ENCODE measurements at places on chromosomes 1 and 21.

DNA sequence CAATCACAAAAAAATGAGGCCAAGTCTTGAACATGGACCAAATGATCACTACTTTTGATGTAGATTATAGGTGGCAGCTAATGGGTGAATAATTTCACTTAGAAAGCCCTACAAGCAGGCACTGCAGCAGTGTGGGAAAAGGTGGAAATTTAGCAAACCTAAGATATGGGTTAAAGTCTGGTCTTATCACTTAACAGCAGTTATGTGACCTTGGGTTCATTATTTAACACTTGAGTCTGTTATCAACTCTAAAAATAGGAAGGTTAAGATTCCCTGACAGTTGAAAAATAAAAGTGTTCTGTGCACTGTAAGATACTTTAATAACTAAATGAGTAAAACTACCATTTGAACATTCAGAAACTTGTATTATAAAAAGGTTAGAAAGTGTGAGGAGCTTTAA lies 47.5 kb downstream of the SSX2IP start:
- no peak for DNase-seq

- no peak for DNase-seq
These were observed 4.3 kb upstream of the CCN1 start for GRCh38 chr1:85576266-85576641.

- no peak for DNase-seq
These were observed 39.0 kb downstream of the AHDC1 start for GRCh38 chr1:27564710-27565649.

- DNase-seq, result peak; percentile 37
These were observed 14.4 kb upstream of the CD101 start for GRCh38 chr1:116987256-116987555.

DNA sequence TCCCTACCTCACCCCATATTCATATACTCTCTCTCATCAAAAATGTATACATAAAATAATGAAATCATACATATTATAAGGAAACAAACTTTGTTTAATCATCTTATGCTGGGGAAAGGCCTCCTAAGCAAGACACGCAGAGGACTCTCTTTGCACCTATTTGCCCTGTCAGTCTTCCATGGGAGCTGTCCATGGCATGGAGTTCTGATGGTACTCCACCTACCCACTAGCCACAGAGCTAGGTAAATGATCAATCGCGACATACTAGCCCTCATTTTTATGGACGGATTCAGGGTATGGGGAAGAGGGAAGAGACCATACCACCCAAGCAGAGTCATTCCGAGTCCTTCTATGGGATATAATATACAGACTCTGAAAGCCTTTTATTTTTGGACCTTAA lies 131.0 kb downstream of the CSMD2 start:
- DNase-seq, result no peak

DNA sequence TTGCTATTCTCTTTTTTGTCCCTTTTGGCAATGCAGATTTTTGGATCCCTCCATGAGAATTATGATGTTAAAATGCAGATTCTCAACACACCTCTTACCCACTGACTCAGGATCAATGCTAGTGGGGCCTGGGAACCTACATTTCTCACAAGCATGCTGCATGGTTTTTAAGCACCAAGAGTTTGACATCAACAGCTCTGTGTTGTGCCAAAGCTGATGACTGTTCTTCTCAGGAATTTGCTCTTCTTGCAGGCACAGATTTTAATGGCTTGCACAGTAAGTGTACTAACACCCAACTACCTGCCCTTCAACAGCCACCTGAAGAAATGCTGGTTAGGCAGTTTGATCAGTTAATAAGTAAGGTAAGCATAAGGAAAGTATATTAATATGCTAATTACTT lies 468.7 kb downstream of the PTBP2 start:
- DNase-seq, result no peak

DNA sequence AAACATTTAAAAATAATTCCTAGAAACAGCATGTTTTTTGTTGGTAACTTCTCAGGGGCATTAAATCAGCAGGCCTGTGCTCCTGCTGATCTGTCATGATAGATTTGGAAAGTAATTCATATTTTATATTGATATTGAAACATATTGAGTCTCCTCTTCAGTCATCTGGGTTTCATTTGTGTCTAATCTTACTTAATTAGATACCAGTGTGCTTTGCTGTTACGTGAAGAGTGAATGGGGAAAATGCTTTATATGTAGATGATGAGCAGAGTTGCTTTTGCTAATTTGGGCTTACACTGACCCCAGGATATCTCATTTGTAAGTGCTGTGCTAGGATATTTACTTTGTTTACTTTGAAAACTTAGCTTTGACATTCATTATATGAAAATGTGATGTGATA lies 45.9 kb downstream of the CHRM3 start:
- no peak for DNase-seq

GRCh38 chr1:78420181-78420580 lies 70.6 kb upstream of the PTGFR start:
- DNase-seq, result no peak

GRCh38 chr21:36473203-36473602 lies 6.7 kb downstream of the CLDN14 start:
- no peak for DNase-seq

DNA sequence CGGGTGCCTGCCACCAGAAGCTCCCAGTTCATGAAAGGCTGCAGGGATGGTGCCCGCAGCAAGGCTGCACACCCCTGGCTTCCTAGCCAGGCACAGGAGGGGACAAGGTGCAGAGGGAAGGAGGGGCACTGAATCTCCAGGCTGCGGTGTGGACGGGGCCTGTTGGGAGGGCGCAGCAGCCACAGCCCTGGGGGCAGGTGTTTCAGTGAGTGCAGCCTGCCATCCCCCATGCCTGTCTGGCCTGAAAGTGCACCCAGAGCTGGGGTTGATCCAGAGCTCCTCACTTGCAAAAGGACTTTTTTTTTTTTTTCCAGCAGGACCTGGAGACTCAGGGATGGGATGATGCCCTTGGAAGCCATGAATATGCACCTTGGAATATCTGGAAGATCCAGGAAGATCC lies 153.7 kb upstream of the C1orf174 start:
- DNase-seq, result no peak

GRCh38 chr1:76687307-76688175 lies 179.7 kb upstream of the ST6GALNAC5 start:
- no peak for DNase-seq

DNA sequence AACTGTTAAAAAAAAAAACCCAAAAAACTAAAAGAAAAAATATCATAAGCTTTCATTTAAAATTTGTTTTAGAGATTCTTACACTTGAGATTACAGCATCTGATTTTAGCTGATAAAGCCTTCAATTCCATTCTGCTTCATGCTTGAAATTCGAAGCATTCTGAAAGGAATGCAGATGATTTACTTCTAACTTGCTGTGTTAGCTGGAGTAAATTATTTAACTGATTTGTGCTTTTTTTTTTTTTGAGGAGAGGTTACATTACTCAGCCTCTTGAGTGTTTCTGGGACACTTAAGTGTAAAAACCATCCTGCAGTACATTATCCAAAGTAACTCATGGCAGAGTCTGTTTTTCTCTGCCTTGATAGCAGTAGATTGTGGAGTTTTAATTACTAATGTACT lies 4.5 kb upstream of the TRIM67 start:
- DNase-seq, result no peak

DNA sequence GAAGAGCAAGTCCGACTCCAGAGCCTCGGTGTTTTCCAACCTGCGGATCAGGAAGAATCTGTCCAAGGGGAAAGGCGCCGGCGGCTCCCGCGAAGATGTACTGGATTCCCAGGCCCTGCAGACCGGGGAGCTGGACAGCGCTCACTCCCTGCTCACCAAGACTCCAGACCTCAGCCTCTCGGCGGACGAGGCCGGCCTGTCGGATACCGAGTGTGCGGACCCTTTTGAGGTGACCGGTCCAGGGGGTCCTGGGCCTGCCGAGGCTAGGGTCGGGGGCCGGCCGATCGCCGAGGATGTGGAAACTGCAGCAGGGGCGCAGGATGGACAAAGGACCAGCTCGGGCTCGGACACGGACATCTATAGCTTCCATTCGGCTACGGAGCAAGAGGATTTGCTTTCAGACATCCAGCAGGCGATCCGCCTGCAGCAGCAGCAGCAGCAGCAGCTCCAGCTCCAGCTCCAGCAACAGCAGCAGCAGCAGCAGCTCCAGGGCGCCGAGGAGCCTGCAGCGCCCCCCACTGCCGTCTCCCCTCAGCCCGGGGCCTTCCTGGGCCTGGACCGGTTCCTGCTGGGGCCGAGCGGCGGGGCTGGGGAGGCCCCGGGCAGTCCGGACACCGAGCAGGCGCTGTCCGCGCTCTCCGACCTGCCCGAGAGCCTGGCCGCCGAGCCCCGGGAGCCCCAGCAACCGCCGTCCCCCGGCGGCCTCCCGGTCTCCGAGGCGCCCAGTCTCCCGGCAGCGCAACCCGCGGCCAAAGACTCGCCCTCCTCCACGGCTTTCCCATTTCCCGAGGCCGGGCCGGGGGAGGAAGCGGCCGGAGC lies 827 bp downstream of the FMN2 start:
- DNase-seq, result no peak

DNA sequence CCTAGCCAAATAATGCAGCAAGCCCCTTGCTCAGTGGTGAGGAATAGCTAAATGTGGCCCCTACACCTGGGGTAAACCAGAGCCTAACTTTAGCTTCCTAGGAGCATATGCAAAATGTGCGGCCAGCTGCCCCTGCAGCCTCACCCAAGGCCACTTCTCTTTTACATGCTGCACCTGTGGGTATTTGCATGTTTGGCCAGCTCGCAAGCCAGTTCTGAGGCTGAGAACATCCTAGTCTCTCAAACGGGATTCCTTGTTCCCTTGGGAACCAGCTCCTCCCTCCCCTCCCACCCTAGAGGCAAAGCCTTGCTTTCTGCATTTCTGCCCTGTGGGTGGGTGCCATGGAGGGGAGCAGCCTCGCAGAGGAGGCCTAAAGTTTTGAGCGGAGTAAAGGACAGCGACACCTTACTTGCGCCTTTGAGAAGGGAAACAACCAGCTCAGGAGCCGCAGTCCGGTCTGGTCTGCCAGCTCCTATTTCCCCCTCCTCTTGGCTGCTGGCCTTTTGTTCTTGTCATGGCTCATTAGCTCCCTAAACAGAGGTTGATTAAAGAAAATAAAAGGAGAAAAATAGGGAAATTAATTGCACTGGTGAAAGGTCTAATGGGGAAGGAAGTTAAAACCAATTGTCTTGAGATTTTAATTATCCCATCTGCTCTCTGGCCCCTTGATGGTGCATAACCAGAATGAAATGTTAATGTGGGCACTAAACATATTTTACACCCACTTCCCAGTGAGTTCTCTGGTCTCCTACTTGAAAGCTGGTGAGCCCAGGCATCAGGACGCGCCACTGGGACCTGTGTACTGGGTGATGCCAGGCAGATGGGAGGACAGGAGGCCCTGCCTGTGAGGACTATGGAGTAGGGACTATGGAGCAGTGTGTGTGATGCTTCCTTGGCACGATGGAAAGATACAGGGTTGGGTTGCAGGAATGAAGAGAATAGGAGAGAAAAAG lies 68.7 kb downstream of the TEX35 start:
- DNase-seq, result no peak

Data from effector memory CD4-positive, alpha-beta T cell (primary cell).